ENCODE measurements at places on chromosomes 2 and 18.

- no peak for DNase-seq
Measured at GRCh38 chr2:242075168-242075567, 205.6 kb downstream of the RTP5 start.

DNA sequence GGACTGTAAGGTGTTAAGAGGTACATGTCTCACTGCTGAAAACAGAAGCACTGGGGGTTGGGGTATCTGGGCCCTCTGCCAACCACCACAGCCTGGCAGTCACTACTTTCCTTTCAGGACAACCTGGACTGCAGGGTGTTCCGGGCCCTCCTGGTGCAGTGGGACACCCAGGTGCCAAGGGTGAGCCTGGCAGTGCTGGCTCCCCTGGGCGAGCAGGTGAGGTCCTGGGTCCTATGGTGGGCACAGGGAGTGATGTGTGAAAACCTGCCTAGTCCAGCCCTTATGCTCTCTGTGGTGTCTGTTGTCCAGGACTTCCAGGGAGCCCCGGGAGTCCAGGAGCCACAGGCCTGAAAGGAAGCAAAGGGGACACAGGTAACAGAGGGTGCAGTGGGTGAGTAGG lies 40.0 kb downstream of the MARCO start:
- DNase-seq: no peak

DNA sequence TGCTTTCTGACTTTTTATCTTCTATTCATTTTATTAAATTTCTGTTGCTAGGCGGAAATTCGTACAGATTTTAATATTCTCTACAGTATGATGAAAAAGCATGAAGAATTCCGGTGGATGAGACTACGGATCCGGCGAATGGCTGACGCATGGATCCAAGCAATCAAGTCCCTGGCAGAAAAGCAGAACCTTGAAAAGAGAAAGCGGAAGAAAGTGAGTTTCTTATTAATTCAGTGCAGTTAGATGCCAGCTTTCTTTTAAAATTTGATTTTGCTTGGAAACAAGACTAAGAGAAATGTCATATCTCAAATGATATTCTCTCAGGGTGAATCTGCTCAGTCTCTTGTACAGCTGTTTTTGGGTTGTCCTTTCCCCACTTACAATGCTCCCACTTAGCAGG lies 84.3 kb downstream of the MGAT5 start:
- DNase-seq: no peak

GRCh38 chr2:190344276-190344827 lies 963 bp downstream of the INPP1 start:
- no peak for DNase-seq

GRCh38 chr2:200615247-200615646 lies 29.4 kb downstream of the AOX1 start:
- DNase-seq: no peak

- DNase-seq: peak; percentile 32
Measured at GRCh38 chr2:151336863-151337371, 20.5 kb upstream of the TNFAIP6 start.

DNA sequence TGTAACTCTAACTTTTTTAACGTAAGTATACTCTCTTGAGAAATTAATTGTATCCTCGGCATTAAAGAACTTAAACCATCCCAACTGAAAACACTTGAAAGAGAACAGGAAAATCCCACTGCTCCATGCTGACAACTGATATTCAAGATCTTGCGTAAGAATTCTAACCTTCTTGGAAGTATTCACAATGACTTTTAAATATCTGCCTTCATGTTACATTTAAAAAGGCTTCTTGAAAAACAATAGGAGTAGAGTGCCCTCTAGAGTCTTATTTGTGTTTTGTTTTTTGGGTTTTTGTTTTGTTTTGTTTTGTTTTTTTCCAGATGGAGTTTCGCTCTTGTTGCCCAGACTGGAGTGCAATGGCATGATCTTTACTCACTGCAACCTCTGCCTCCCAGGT lies 65.4 kb upstream of the DNAJC10 start:
- DNase-seq: peak; percentile 16

DNA sequence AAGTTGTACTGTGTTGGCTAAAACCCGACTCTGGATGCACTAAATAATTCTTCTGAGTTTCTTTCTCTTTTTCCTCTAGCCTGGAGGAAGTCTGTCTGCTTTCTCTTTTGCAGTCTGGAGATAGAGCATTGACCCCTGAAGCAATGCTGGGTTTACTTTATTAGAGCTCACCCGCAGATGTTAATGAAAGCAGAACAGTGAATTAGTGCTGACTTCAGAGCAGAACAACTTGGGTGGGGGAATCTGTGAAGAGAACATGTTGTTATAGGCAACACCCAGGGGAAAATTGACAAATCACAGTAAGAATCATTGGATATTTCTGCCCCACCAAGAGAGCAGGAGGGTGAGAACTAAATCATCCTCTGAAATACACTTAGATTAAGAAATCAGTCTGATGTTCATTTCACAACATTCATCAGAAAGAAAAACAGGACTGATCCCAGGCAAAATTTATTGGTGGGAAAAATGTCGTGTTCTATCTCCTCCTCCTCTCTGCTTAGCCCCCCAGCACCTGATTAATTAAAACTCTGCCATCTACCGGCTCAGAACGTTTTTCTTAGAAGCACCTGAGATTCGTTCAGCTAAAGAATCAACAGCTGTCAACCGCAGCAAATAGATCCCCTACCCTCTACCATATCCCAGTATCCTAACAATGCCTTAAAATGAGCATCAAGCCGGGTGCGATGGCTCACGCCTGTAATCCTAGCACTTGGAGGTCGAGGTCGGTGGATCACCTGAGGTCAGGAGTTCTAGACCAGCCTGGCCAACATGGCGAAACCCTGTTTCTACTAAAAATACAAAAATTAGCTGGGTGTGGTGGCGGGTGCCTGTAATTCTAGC lies 165.1 kb downstream of the FMNL2 start:
- peak; percentile 30 for DNase-seq

- peak; percentile 50 for DNase-seq
Measured at GRCh38 chr18:70981400-70982140, 692.7 kb downstream of the SOCS6 start.

DNA sequence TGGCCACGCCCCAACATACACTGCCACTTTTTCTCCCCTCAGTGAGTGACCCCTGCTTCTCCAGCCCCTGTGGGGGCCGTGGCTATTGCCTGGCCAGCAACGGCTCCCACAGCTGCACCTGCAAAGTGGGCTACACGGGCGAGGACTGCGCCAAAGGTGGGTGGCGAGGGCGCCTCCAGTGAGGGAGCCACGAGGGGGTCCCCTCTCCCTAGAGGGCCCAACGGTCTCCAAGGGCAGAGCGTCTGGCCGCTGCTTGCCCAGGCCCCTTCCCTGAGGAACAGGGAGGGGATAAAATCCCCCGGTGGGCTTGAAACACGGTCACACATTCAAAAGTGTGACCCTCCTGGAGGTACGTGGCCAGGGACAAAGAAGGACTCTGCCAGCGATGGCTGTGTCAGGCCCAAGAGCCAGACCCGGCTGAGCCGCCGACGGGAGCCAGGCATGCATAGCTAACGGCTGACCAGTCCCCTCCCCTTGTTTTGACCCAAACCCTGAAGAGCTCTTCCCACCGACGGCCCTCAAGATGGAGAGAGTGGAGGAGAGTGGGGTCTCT lies 37.2 kb downstream of the MTERF4 start:
- no peak for DNase-seq

DNA sequence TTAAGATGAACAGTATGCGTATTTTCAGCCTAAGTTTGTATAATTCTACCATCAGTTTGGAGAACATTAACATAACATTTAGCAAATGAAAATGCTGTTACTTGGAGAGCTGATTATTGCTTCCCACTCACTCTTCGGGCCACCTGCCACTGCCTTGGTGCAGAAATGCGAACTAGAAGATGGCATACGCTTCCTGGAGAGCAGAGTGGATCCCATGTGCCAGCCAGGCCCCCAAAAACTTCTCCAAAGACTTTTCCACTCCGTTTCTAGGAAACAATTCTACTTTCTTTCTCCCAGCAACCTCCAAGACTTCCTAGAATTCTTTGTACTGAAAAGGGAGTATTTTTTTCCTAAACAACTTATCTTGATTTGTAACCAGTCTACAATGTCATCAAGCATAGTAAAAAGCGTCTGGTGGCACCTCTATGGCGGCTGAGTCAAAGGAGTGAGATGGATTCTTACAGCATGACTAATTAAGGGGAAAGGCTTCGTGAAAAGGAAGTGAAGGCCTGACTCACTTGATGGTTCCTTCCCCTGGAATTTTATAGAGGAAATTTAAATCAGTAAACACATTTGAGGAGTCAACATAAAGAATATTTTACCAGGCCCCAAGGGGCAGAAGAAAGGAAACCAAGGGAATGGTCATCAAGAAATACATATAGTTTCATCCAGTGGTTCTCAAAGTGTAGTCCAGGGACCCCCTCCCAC lies 36.6 kb downstream of the FEZ2 start:
- DNase-seq: no peak

GRCh38 chr2:151762694-151763093 lies 28.4 kb upstream of the NEB start:
- peak; percentile 52 for DNase-seq

GRCh38 chr2:129205766-129206165 lies 773.7 kb upstream of the RAB6C start:
- no peak for DNase-seq

Data from SK-N-SH (cell line).